ENCODE measurements at places on chromosomes 3 and 15.

DNA sequence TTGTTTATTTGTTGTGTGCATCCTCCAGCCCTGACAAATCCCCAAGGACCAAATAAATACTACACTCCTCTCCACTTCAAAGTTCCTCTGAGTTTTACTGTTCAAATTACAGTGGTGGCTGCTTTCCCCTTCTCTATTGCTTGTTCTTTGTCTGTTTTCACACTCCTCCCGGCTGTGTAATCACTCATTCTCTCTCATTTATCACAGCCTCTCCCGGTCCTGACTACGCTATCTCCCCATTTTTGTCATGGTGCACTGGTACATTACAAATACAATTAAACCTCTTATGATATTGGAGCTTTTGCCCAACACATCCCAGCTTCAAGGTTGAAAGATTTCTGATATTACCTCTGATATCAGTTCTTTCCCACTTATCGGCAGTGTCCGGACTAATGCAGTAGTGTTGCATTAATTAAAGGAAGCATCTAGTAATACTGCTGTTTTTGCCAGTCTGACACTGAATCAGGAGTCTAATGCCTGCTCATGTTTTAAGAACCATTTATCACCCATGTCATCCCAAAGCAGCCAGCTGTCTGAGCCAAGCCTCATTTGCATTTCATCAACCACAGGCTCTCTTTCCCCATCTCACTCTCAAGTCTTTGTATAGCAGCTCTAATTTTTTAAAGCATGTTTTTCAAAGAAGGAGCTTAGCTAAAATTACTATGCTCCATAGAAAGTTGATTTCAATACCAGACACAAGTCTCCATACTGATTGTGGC is 740.5 kb downstream of the ROBO2 start:
- DNase-seq = no peak

DNA sequence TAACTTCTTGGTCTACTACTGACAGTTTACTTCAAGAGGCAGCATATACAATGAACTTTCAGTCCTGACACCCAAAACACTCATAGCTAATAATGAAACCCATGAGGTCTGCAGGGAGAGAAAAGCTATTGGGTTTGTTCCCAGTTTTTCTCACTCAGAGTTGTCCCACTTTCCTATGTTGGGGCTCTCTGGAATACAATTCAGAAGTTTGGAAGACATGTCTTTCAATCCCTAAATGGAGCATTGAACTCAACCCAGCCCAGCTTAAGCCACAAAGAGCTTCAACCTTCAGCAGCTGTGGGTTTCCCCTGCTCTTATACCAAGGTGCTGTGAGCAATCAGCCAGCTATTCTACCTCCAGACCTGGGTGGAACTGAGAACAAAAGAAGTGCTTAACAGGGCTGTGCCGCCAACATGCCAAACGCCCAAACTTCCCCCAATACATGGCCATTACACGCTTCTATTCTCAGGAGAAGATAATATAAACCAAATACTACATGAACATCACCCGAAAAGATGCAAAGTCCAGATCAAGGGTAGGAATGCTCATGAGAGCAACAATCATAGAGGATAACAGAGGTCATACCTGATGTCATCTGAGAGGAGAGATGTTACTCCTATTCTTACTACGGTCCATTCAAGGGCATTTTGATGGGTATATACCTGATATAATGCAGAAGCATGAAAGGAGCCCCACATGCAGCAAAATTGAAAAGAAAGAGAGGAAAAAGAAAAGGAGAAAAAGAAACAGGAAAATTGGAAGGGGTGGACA is 131.2 kb upstream of the TGFBR2 start:
- no peak for DNase-seq

- peak; percentile 14 for DNase-seq
Observed at GRCh38 chr3:152266221-152266995, 2.3 kb upstream of the MBNL1 start.

DNA sequence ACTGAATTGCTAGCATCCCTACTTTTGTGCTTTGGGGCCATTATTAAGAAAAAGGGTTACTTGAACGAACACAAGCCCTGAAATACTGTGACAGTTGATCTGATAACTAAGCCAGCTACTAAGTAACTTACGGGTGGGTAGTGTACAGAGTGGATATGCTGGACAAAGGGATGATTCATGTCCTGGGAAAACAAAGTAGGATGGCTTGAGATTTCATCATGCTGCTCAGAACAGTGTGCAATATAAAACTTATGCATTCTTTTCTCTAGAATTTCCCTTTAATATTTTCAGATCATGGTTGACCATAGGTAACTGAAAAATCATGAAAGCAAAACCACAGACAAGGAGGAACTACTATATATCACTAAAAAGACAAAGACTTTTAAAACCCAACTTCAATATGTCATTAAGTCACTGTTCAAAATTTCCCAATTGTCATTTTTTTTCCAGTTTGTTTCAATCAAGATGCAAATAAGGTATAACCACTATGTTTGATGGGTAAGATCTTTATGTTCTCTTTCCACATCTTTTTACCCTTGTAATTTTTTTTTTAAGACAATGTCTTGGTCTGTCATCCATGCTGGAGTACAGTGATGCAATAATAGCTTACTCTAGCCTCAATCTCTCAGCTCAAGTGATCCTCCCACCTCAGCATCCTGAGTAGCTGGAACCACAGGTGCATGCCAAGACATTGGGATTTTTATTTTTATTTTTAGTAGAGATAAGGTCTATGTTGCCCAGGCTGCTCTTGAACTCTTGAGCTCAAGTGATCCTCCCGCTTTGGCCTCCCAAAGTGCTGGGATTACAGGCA is 67.7 kb downstream of the IFT80 start:
- DNase-seq = no peak

GRCh38 chr3:132254076-132254755 is 63.0 kb upstream of the ACP3 start:
- no peak for DNase-seq

- no peak for DNase-seq
Observed at GRCh38 chr15:71807125-71807629, 3.2 kb upstream of the NR2E3 start.

- DNase-seq = no peak
Observed at GRCh38 chr15:74800559-74801094, 12.0 kb upstream of the LMAN1L start.

DNA sequence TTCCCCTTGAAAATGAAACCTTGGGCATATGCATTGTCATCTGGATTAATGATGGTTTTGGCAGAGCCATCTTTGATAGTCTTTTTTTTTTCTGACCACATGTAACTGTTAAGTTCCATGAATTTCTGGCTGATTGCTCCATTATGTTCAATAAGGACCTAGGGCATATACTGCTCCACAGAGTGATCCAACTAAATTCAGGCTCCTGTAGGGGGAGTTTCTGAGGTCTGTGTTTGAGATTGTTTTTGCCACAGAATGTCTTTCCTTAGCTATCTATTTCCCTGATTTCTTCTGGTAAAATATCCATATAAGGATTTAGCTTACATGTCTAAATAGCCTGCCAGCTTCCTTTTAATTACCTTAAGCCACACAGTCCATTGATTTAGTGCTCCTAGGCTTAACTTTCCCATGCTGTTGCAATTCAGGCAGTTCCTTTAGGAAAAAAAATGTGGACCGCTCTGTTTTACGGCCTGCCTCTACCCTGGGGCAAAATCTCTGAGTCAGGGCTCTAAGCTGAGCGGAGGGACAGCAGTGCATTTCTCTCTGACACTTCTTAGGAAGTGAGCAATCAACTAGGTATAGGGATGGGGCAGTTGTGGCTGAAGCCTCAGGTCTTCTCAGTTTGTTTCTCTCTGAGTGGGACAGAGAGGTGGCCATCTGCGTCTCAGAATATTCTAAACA is 796.2 kb downstream of the NR2F2 start:
- DNase-seq = no peak

DNA sequence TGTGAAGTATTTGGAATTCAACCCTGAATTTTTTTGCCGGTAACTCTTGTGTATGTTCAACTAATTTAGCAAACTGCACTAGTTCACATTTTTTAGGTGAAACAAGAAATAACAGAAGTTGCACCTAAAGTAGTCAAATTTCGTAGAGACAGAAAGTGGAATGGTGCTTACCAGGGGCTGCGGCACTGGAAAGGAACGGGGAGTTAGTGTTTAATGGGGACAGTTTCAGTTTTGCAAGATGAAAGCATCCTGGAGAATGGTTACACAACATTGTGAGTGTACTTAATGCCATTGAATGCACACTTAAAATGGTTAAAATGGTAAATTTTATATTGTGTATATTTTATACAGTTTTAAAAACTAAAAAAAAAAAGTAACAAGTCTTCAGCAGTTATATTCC is 27.4 kb downstream of the PPARG start:
- no peak for DNase-seq

DNA sequence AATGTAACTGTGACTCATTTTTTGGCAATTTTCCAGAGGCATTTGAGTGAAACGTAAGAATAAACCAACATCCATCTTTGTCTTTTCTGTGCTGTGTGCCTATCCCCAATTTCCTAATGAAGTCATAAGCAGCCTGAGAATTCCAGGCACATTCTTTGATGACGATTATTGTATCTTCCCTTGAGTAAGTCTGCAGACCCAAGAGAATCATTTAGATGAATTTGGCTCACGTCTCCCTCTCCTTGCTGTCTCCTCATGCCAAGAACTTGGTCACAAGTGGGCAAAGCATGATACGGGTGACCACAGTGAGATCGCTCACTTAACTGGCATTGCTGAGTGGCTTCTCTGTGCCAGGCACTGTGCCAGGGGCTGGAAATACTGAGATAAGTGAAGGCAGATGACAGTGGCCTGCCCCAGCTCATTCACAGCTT is 384.5 kb upstream of the IL12A start:
- DNase-seq = no peak

DNA sequence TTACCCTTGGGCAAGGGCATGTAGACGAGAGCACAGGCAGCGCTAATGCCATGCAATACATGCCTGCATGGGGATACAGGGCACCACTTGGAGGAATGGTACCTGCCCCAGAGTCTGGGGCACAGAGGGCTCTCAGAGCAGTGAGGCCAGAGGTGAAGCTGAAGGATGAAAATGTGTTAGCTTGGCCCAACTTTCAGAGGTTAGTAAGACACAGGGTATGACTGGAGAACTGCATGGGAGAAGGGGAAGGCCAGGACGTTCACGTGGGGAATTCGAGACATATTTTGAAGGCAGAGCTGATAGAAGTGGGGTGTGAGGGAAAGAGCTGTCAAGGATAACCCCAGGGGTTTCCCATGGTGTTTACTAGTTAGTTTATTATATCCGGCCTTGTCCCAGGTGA is 19.6 kb downstream of the CSRNP1 start:
- DNase-seq = no peak

- DNase-seq = no peak
Observed at GRCh38 chr3:45580112-45580765, 14.3 kb upstream of the LIMD1 start.

GRCh38 chr3:4897765-4898453 is 81.3 kb upstream of the BHLHE40 start:
- no peak for DNase-seq

DNA sequence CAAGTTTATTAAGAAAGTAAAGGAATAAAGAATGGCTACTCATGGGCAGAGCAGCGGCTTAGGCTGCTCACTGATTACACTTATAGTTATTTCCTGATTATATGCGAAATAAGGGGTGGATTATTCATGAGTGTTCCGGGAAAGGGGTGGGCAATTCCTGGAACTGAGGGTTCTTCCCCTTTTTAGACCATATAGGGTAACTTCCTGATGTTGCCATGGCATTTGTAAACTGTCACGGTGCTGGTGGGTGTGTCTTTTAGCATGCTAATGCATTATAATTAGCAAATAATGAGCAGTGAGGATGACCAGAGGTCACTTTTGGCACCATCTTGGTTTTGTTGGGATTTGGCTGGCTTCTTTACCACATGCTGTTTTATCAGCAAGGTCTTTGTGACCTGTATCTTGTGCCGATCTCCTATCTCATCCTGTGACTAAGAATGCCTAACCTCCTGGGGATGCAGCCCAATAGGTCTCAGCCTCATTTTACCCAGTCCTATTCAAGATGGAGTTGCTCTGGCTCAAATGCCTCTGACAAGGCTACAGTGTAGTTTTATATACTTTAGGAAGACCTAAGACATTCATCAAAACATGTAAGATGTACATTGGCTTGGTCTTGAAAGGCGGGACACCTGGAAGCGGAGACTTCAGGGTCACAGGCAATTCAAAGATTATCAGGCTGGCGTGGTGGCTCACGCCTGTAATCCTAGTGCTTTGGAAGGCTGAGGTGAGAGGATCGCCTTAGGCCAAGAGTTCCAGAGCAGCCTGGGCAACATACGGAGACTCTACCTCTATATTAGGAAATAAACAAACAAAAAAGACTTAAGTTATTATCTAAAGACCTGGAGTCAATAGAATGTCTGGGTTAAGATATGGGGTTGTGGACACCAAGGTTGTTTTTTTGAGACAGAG is 3.2 kb upstream of the BLOC1S6 start:
- no peak for DNase-seq

GRCh38 chr15:38646716-38647115 is 82.1 kb upstream of the RASGRP1 start:
- no peak for DNase-seq

- no peak for DNase-seq
Observed at GRCh38 chr15:43277231-43277823, 10.6 kb upstream of the TGM5 start.

- DNase-seq = no peak
Observed at GRCh38 chr3:123764647-123765046, 119.5 kb downstream of the MYLK start.

DNA sequence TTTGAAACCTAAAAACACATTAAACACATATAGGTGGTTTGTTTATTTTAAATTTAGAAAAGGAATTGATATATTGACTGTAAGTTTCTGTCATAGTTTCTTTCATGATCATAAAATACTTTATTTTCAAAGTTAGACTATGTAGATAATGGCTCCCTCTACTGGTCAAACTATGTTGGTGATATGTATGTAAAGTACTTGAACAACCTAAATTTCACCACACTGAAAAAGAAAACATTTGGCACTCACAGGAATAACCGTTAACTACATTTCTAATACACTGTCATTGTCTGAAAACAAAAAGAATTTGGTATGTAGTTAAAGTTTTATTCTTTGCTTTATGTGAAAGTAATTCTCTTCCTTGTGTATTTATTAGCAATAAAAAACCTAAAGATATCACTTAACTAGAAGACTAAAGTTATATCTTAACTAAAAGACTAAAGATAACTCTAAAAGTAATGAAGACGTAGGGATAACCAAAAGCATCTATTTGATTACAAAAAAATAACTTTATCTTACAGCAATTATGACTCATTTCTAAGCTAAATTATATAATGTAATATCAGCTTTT is 427.5 kb downstream of the VGLL3 start:
- peak; percentile 77 for DNase-seq

GRCh38 chr3:122577409-122578031 is at the start of gene PARP15:
Gene PARP15, plus strand, starts transcription at chr3:122577650. Its CDS starts 18 bp downstream, at chr3:122577668.
- DNase-seq = peak; percentile 55

DNA sequence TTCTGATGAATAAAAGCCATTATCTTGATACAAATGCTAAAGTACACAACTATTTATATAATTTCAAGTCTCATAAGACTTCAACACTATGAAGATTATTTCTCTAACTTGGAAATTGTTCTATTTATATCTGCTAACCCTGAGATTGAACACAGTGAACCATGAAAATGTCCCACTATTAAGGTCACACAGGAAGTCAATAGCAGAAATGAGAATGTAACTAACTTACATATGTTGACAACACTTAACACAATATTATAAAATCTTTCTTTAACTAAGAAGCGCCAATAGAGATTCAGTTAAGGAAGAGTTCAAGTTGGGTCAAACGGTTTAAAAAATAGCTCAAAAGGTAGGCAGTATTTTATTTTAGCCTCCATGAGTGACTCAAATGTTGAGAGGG is 551.8 kb upstream of the CBLB start:
- no peak for DNase-seq

GRCh38 chr3:8539419-8539818 is 37.8 kb downstream of the LMCD1 start:
- DNase-seq = no peak

GRCh38 chr3:39499651-39500273 is 32.3 kb downstream of the MOBP start:
- no peak for DNase-seq

- DNase-seq = no peak
Observed at GRCh38 chr3:136994772-136995516, 37.2 kb downstream of the IL20RB start.

Data from Kasumi-1 (cell line).